Dorsolateral prefrontal cortex (tissue), 122 donors: ENCODE measurements at places on chromosomes 12 and 14.

- no peak for DNase-seq
These were observed 8.3 kb downstream of the DIO2 start for GRCh38 chr14:80202888-80203562.

GRCh38 chr12:6613776-6614512 lies 6.8 kb upstream of the CHD4 start:
- DNase-seq, result peak; percentile 89

- no peak for DNase-seq
These were observed 43.3 kb downstream of the GALNT9 start for GRCh38 chr12:132285991-132286681.

- no peak for DNase-seq
These were observed 1.1 kb downstream of the SAV1 start for GRCh38 chr14:50666772-50667683.

DNA sequence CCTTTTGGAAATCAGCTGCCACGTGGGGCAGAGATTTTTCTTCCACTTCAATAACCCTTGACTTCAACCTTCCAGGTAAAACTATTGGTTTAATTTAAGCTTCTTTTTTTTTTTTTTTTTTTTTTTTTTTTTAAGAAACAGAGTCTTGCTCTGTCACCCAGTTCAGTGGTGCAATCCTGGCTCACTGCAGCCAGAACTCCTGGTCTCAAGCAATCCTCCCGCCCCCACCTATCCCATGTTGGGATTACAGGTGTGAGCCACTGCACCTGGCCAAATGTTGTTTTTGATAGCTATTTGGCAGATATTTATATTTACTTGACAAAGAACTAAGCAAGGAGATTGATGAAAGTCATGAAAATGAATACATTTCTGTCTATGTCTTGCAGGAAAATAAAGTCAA lies 65.1 kb downstream of the SINHCAF start:
- DNase-seq, result no peak

DNA sequence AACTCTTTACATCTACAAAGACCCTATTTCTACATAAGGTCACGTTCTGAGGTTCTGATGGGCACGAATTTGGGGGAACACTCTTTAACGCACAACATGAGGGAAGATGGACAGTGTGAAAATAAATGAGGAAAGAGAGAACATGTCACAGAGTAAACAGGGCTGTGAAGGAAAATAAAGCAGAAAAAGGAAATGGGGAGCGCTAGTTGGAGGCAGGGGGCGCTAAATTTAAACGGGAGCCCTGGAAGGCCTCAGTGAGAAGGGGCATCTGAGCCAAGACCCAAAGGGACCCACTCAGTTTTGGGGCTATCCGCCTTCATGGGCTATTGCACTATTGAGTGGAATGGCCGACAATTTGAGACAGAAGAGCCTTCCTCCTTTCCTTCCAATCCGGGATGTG lies 50.5 kb downstream of the PLXNC1 start:
- DNase-seq, result no peak

GRCh38 chr12:115752913-115753726 lies 524.4 kb downstream of the MED13L start:
- DNase-seq, result peak; percentile 14

- DNase-seq, result no peak
These were observed 115.7 kb downstream of the DIO2 start for GRCh38 chr14:80095623-80096022.

DNA sequence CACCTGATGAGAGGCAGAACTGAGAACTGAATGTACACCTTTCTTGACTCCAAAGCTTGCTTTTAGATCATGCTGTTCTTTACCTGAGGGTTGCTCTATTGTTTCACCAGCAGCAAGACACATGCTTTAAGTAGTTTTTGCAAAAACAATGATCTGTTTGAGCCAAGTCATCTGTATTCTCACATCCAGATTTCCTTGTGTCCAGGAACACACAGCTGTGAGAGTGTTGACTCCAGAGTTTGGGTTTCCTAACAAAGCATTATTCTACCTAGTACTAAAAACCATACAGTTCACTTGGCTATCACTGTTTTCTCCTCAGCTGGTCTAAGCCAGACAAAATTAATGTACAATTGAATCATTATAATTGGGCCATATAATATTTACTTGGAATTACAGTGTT lies 120.4 kb downstream of the STAB2 start:
- DNase-seq, result no peak

GRCh38 chr14:61961369-61961768 lies 199.1 kb downstream of the SNAPC1 start:
- DNase-seq, result no peak

DNA sequence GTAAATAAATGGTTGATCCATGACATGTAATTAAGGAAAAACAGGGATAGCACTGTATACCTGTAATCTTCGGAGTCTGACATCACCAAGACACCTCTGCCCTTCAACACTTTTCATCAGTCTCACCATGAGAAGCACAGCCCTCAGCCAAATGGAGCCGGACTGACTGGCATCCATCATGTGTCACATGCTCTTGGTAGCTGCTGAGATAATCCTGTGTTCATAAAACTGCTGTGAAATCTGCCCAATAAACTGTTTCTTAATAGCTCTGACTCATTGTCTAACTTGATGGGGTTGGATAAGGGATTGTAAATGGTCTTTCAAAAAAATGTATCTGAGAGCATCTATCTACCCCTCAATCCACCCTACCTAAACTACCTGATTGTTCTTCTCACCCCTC lies 33.6 kb downstream of the KCNH5 start:
- no peak for DNase-seq

DNA sequence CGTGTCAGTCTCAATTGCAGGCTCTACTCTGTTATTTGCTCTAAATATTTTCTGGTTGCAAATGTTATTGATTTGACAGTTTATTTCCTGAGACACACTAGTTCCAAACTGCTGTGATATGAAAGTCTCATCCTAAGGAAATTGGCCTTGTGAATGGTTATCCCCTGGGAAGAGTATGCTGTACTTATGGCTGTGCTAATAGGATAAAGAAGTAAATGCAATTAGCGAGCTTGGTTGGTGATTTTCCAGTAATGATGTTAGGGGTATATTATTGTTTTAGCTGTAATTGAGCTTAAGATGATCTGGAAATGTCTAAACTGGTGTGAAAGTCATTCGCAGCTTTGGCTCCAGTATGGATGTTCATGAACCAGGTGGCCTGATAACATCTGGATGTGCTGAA lies 197.9 kb downstream of the SUDS3 start:
- DNase-seq, result no peak

DNA sequence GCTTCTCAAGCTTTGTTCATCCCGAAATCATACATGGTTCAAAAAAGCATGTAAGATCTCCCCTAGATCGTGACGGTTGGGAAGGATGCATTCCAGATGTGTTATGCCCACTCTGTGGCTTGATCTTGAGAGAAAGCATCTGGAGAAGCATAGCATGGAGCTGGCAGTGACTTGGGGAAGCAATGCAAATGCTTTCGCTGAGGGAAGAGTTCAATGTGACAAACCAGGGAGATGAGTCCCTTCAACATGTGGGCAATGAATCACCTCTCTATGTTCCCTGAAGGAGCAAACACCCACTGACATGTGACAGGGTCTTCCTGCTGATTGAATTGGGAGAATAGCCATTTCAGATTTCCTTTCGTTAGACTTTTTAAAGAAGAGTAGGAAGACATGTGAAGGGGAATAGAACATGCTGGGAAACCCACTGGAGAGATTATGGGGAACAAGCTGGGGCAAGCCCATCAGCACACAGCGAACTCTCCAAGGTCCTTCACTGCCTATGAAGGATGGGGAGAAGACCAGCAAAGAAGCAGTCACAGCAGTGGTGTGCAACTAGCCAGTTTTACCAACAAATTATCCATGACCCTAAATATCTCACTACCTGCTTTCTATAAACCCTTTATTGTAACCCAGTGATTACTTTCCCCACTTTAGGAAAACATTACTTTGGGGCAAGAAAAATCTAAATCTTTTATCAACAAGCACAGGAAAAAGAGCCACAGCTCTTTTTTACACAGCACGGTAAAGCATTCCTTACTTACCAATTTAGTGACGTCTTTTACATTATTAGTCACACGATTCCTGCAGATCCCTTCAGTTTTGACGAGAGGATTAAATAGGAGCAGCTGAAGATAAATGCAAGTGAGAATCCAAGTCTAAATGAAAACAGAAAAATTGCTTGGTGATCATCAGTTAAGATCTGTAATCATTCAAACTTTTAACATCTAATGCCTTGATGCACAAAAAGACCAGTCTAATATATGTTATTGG lies 35.0 kb downstream of the KITLG start:
- no peak for DNase-seq
